ENCODE measurements at places on chromosomes 5 and 9. TPM values are rescaled to one million over a fixed set of nuclear protein-coding genes. Genes with fewer than 3 reads are reported as not detected.

Gene KCNV2
- total RNA-seq = not detected

Gene SGCD
- 15.1 TPM for total RNA-seq

Gene DMRTA1
- 0.32 TPM for total RNA-seq

Gene SUSD1
- total RNA-seq = 29.8 TPM

Gene FYB1
- not detected for total RNA-seq

Gene XRCC4
- total RNA-seq = 14.5 TPM

Gene NXNL2
- total RNA-seq = 7.7 TPM

Gene TNFSF8
- not detected for total RNA-seq

Gene KIF12
- total RNA-seq = not detected

Gene LECT2
- total RNA-seq = not detected

Gene CD72
- total RNA-seq = 0.86 TPM

Gene PCDHB7
- total RNA-seq = under 0.01 TPM

Gene RASEF
- total RNA-seq = 0.97 TPM

Gene TRIM32
- total RNA-seq = 29.6 TPM

Gene NTRK2
- total RNA-seq = not detected

Gene PCDHGA1
- 0.86 TPM for total RNA-seq

Gene C6
- not detected for total RNA-seq

Gene FAM221B
- not detected for total RNA-seq

Gene IL31RA
- 0.43 TPM for total RNA-seq

Gene PCDHA9
- total RNA-seq = under 0.01 TPM

Gene IL33
- 7.3 TPM for total RNA-seq

Gene ADRA1B
- total RNA-seq = 0.43 TPM

Gene GGTA1
- total RNA-seq = not detected

Gene ATOSB
- total RNA-seq = 21.3 TPM

Gene YIPF5
- total RNA-seq = 94.4 TPM

Gene CCL21
- total RNA-seq = not detected

Gene ZNF484
- total RNA-seq = 15.1 TPM

Gene NR6A1
- under 0.01 TPM for total RNA-seq

Gene SQSTM1
- total RNA-seq = 892 TPM

Gene TAF1L
- not detected for total RNA-seq

Gene FST
- total RNA-seq = 52.5 TPM

Gene BHMT2
- 34.5 TPM for total RNA-seq

Gene RETREG1
- 0.64 TPM for total RNA-seq

Gene ISCA1
- 45.3 TPM for total RNA-seq

Gene AMBP
- total RNA-seq = not detected

Gene SMIM33
- total RNA-seq = not detected

Gene ESM1
- under 0.01 TPM for total RNA-seq

Gene CRHBP
- total RNA-seq = not detected

Gene WNT8A
- total RNA-seq = not detected

Gene PGM5
- 2.6 TPM for total RNA-seq

Gene UAP1L1
- 16.0 TPM for total RNA-seq

Gene KCTD16
- total RNA-seq = 0.97 TPM

Gene POC5
- total RNA-seq = 10.6 TPM

Gene CCL19
- not detected for total RNA-seq

Gene SLC34A3
- under 0.01 TPM for total RNA-seq

Gene REEP2
- 13.0 TPM for total RNA-seq

Gene PFN3
- not detected for total RNA-seq

Gene ANKRD18B
- total RNA-seq = not detected

Gene CEP72
- 3.2 TPM for total RNA-seq

Gene EDIL3
- total RNA-seq = 108 TPM

Gene LCN1
- not detected for total RNA-seq
